ENCODE measurements at places on chromosomes 2 and 18.
A peak's percentile ranks its signal among the peaks of the same experiment; 100 is the strongest.

GRCh38 chr18:77061946-77062517, 70.6 kb downstream of the MBP start:
- no peak for DNase-seq

- DNase-seq, result no peak
Measured at GRCh38 chr2:3759331-3759730, 56.0 kb downstream of the DCDC2C start.

GRCh38 chr2:8659092-8659734, 22.6 kb upstream of the ID2 start:
- no peak for DNase-seq

DNA sequence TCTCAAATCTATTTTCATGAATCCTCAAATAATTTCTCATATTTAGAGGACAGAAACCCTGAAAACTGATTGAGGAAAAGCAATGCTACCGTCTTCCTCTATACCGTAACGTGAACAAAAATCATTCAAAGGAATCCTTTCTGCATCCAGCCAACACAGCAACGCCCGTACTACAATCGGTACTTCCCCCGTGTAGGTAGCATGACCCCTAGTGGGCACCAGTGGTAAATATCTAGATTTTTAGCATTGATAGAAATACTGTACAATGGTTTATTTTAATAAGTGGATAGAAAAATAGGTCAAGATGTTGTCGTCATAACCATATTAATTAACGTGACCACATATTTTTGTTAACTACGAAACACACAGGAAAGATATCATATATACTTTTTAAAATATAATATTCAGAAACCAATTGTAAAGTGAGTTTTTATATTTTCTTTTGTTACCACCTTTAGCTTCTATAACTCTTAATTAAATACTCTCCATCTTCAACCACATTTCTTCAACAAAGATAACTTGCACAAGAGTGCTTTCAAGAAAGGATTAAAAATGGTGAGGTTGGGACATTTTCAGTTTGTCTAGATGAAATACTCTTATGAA, 194.1 kb downstream of the SS18 start:
- DNase-seq, result peak; percentile 74

- no peak for DNase-seq
Measured at GRCh38 chr2:40227210-40227609, 224.7 kb downstream of the SLC8A1 start.

DNA sequence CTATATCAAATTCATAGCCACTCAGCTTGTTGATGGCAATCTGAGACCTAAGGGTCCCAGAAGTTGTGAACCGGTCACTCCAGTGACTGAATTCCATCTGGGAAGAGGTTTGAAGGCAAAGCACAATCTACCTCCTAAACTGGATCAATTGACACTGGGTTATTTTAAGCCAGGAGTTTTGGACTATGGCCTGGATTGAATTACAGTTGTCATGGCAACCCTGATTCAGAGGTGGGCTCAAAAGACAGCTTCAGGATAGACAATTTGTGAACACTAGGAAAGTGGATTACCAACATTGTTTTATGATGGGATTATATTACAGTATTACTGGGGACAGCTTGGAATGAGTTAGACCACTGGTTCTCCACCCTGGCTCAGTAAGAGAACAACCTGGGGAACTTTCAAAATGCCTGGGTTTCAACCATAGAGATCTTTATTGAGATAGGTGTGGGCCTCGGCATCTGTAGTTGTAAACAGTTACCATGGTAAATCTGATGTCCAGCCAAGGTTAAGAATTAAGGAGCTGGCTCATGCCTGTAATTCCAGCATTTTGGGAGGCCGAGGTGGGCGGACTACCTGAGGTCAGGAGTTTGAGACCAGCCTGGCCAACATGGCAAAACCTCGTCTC, 58.8 kb downstream of the MFSD6 start:
- no peak for DNase-seq

- no peak for DNase-seq
Measured at GRCh38 chr2:8049851-8050571, 631.8 kb upstream of the ID2 start.

DNA sequence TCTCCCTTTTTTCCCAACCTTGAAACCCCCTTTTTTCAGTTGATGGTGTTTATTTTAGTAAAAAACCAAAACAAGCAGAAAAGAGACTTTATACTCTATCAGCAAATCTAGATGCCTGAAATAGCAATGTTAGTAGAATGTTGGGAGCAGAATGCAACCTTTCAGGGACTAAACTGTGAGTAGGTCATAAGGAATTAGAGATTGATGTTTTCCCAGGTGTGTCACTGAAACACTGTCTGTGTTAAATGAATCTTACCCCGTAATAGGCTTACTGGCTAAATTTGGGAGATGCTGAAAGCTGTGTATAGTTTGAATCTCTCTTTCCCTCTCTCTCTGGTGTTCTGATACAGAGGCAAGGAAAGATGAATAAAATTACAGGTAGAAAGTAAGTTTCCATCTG, 43.8 kb downstream of the AGFG1 start:
- no peak for DNase-seq

- DNase-seq, result no peak
Measured at GRCh38 chr2:177573120-177573519, 180.5 kb downstream of the AGPS start.

All from dermis blood vessel endothelial cell (primary cell).